ENCODE measurements at places on chromosomes 12 and 14.

- DNase-seq: no peak
Measured at GRCh38 chr12:112617153-112617505, 174.4 kb upstream of the RPH3A start.

GRCh38 chr12:95701275-95701674, 89.3 kb downstream of the NTN4 start:
- no peak for DNase-seq

GRCh38 chr12:45215419-45216229, at the start of gene ANO6:
Gene ANO6, plus strand, starts transcription at chr12:45216095. Its CDS starts 227 bp downstream, at chr12:45216322.
- DNase-seq: peak; percentile 88

- no peak for DNase-seq
Measured at GRCh38 chr12:84954415-84954814, 41.8 kb upstream of the SLC6A15 start.

DNA sequence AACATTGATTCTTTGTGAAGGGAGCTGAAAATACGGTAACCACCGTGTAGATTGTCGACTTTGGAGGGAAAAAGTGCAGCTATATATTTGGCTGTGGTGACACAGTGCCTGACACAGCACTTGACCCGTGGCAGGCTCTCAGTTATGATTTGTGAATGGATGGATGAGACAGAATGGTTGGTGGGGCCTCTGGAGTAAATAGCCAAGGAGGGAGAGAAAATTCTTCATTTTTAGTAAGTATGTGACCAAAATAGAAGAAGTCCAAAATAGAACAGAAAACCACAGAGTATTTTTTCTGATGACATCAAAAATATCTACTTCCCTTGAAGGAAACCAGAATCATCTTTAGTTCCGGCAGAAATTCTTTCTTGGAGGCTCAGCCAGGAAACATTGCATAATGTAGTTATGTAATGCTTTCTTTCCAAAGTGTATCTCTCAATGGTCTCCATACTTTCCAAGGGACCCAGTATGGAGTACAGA, 82.0 kb upstream of the WSCD2 start:
- DNase-seq: no peak

- DNase-seq: no peak
Measured at GRCh38 chr12:78406213-78406612, 458.4 kb upstream of the SYT1 start.

- no peak for DNase-seq
Measured at GRCh38 chr12:121630791-121631355, 4.5 kb downstream of the ORAI1 start.

DNA sequence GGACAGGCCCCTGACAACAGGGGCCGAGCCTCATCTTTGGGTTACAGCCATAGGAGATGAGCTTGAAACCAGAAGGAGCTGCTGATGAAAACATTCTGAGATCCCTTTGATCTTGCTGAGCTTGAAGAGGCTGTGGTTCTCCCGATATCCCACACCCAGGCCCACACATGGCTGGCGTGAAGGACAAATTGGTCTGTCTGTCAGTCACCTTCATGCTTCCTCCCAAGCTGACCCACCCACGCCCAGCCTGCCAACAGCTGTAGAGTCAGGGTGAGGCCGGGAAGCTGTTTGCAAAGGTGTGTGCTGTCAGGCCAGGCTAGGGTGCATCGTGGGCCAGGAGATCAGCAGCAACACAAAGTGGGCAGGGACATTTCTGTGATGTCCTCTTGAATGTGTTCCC, 43.2 kb downstream of the FZD10 start:
- DNase-seq: no peak

GRCh38 chr14:100633406-100633805, 46.2 kb upstream of the BEGAIN start:
- DNase-seq: no peak

DNA sequence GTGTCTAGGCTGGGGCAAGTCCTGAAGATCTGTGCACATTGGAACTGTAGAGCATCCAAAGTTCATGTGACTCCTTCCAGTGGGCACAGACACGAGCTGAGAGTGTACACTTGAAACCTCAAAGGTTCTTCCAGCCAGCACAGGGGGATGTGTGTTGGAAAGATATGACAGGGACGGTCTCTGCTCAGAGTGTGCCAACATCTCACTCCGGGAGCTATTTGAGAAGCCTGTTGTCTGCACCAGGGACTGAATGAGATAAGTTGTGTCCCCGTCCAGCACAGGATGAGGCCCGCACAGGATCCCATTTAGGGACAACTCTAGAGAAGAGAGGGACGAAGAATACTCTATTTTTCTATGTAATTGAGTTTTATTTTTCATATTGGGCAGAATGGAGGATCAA, 136.3 kb downstream of the SNAPC1 start:
- no peak for DNase-seq

DNA sequence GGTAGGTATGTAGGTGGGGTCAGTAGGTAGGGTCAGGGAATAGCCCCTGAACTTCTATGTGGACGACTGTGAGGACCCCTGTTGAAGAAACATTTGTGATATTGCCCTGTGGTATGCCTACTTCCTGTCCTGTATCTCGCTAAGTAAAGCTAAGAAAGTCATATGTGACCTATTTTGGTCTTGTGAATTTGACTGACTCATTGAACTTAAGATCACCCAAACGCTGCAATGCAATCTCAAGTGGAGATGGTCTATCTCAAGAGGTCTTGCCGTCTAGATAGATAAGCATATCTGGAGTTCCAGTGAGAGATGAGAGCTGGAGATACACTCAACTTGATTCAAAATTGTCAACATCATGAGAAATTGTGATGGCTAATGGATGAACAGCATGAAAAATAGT, 73.8 kb downstream of the TRAFD1 start:
- DNase-seq: no peak

- no peak for DNase-seq
Measured at GRCh38 chr12:132270969-132271754, 58.2 kb downstream of the GALNT9 start.

DNA sequence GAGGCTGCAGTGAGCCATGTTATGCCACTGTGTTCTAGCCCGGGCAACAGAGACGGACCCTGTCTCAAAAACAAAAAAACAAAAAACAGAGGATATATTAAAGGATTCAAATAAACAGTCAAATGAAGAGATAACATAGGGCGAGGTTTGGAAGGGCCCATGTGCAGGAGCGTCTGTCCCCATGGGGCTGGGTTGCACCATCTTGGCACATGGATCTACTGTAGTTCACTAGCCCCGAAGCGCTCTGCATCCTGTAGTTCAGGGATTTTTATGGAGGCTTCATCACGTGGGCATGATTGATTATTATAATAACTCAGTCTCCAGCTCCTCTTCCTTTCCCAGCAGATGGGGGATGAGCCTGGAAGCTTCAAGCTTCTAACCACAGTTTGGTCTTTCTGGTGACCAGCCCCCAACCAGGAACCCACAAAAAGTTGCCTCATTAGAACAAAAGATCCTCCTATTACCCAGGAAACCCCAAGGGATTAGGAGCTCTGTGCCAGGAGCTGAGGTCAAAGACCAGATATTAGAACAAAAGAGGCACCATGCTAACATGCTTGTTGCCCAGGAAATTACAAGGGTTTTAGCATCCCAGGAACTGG, 59.9 kb downstream of the HCAR2 start:
- DNase-seq: no peak

GRCh38 chr12:111451649-111452129, 46.0 kb downstream of the SH2B3 start:
- DNase-seq: peak; percentile 29

- DNase-seq: no peak
Measured at GRCh38 chr12:119683816-119684215, 15.9 kb downstream of the PRKAB1 start.

- DNase-seq: no peak
Measured at GRCh38 chr12:47752552-47752951, 6.1 kb downstream of the RAPGEF3 start.

- no peak for DNase-seq
Measured at GRCh38 chr12:46900734-46901463, 75.1 kb upstream of the SLC38A4 start.

GRCh38 chr14:61690982-61691381, 4.3 kb upstream of the HIF1A start:
- no peak for DNase-seq

GRCh38 chr14:70780396-70781075, 28.8 kb downstream of the MAP3K9 start:
- DNase-seq: peak; percentile 26

Data from SHP77 (cell line).